ENCODE measurements at places on chromosomes 7 and 10.

DNA sequence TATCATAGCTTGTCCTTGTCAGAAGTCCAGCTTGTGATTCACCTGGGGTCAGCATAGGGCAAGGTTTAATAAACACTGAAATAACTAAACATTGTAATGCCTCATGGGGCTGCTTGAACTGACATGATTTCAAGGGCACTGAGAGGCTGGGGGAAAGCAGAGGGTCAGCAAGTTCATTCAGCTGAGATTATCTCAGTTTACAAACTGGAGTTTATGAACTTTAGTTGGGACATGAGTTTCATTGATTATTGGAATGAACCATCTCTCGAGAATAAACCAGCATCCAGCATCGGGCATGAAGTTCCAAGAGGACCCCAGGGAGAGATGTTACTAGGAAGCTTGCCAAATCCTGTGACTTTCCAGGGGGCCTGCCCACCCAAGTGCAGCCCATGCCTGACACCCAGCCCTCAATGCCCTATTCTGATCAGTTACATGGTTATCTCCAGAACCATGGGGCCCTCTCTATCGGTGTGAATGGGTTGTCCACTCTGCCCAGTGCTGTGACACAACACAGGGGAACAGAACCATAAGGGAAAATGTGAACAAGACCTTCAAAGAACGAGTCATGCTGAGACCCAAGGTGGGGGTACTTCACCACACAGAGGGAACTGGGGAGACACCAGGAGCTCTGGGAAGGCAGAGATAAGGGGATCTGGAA, 7.9 kb upstream of the CYP3A7 start:
- no peaks in the 10 kb centered on the region for H3K4me1 ChIP-seq
- DNase-seq: no peak
- no peaks in the 10 kb centered on the region for H3K27me3 ChIP-seq

GRCh38 chr7:148699024-148699781, 500 bp downstream of the CUL1 start:
- peak overlapping the region; percentile 73 for H3K4me3 ChIP-seq

DNA sequence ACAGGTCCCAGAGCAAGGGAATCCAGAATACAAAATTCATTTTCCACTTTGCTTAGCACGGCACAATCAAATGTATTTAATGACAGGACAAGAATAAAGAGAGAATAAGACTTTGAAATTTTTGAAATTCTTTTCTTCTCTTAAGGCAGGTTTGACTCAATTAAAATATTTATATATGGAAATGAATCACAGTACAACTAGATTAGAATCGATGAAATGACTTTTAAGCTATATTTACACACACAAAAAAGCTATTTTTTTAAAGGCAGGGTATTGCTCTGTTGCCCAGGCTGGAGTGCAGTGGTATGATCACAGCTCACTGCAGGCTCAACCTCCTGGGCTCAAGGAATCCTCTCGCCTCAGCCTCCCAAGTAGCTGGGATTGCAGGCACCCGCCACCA, 265.4 kb upstream of the SLC26A5 start:
- no peaks in the 10 kb centered on the region for H3K36me3 ChIP-seq
- no peak overlapping the region for H3K4me3 ChIP-seq
- no peaks in the 10 kb centered on the region for H3K4me1 ChIP-seq
- DNase-seq: no peak

GRCh38 chr10:74934100-74934812, 107.9 kb downstream of the KAT6B start:
- H3K36me3 ChIP-seq: no peaks in the 10 kb centered on the region
- no peak overlapping the region for H3K27ac ChIP-seq
- DNase-seq: no peak
- H3K4me1 ChIP-seq: peaks cover 13% of the 10 kb centered on the region

DNA sequence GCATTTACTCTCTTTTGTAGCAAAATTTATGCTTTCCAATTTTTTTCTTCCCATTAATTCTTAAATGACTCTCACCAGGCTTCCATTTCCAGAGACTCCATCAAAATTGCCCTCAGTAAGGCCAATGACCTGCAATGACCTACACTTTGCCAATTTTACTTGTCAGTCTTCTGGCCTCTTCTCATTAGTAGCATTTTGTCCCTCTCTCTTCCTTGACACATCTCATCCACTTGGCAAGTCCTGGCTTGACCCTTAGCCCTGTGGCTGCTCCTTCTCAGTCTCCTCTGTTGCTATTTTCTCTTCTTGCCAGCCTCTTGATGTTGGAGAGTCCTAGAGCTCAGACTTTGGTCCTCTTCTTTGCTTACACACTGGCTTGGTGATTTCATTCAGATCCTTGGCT, 166.1 kb upstream of the MTPN start:
- no peak for DNase-seq
- peaks cover 1% of the 10 kb centered on the region for H3K4me1 ChIP-seq
- H3K27me3 ChIP-seq: no peaks in the 10 kb centered on the region
- no peaks in the 10 kb centered on the region for H3K36me3 ChIP-seq
- no peak overlapping the region for H3K4me3 ChIP-seq

DNA sequence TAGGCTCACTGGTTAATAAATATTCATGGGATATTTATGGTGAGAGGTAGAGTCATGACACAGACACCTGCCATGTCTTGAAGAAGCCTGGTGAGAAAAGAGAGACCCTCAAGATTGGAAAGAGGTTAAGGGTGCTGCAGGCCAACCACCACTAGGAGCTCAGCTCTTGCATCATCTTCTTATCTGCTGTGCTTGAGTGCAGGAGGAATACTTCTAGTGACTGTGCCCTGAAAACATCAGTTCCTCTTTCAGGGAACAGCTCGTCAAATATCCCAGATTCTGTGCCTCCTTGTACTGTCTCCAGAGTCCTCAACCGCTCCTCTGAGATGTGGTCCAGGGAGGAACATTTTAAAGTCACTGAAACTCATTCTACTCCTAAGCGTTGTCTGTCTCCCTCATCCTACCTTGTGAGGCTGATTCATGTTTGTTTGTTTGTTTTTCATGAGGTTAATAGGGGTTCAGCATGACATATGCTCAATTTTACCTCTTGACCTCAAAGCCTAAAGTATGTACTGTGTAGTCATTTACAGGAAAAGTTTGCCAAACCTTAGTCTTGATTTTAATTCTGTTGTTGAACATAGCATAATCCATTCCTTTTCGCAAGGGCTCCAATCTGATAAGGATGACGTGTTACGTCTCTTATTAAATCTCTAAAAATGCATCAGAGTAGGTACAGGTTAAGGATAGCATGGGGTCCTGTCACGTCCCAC, 293.1 kb downstream of the C7orf25 start:
- H3K36me3 ChIP-seq: no peaks in the 10 kb centered on the region
- DNase-seq: no peak
- H3K4me3 ChIP-seq: no peak overlapping the region

DNA sequence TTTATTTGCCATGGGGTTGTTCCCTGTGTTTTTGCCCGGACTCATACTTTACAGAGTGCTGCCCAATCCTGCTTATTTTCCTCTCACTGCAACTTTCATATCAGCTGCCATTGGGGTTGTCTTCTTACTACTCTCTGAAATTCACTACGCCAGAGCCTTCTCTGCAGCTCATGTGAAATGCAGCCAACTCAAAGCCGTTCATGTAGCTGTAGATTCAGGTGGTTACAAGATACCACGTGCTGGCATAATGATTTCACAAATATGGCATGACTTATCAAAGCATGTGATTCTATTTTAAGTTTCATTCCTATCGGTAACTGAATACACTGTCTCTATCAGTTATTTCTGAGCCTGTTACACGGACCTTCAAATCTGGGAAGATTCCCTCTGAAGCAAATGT, 130.3 kb upstream of the WNT16 start:
- DNase-seq: no peak
- H3K4me3 ChIP-seq: no peak overlapping the region
- no peaks in the 10 kb centered on the region for H3K27me3 ChIP-seq
- no peak overlapping the region for H3K27ac ChIP-seq

DNA sequence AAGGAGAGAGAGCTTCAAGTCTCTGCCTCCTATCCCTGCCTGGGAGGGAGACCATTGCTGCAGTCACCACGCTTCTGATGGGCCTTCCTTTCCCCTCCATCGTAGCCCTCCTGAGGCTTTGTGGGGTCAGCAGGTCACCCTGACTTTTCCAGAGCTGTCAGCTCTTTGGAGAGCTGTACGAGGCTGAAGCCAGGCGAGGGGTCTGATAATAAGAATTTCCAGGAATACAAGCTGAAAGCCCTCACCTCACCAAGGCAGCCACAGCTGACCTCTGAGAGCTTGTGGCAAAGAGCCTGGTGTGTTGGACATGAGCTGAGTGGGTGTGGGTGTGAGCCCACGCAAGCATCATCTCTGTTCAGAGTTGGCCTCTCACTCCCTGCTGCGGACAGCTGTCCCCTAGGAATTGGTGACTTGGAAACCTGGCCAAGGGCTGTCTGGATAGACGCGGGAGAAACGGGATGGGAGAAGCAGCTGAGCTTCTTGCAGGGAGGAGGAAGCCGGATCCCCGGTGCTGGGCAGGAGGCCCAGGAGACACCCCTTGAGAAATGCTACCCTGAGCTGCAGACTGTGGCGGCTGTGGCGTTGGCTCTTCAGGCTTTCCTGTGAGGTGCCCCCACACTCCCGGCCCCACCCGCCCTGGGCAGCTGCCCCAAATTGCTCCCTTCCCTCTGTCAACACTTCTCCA, 122.1 kb upstream of the BTBD16 start:
- no peaks in the 10 kb centered on the region for H3K27me3 ChIP-seq
- peaks cover 6% of the 10 kb centered on the region for H3K4me1 ChIP-seq
- H3K36me3 ChIP-seq: no peaks in the 10 kb centered on the region
- H3K27ac ChIP-seq: peak overlapping the region; percentile 52
